ENCODE measurements at places on chromosomes 7 and 10.

GRCh38 chr7:113113912-113114311, 4.4 kb downstream of the SMIM30 start:
- no peak for DNase-seq

DNA sequence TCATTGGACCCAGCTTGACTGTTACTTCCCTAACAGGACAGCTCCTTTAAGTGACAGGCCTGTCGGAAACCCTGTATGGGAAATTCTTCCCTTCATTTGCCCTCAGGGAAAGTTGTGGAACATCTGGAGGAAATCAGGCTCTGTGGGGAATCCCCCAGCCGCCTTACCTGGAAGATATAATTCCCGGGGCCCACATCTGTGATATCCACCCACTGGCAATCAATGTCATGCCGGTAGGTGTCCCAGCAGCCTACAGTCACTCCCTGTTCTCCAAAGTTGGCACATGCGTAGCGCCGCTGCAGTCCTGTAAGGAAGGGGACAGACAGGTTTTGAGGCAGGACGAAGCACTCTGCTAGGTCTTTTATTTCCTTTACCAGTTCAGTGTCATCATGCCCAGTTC, 16.6 kb downstream of the LOXL4 start:
- no peak for DNase-seq

DNA sequence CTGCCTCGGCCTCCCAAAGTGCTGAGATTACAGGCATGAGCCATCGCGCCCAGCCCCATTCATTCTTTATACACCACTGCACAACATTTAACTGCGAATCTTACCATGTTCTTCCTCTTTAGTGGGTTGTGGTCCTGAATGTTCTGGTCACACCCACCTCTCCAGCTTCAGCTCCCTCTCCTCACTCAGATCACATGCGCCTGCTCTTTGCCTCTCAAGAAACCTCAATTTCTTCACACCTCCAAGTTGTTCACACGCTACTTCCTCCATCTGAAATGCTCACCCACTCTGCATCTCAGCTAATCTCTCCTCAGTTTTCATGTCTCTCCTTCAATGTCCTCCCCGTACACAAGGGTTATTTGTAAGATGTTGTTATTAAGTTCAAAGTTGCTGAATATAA, 2.4 kb upstream of the PRR15 start:
- no peak for DNase-seq

- no peak for DNase-seq
Measured at GRCh38 chr7:15159261-15159660, 256.7 kb upstream of the DGKB start.

DNA sequence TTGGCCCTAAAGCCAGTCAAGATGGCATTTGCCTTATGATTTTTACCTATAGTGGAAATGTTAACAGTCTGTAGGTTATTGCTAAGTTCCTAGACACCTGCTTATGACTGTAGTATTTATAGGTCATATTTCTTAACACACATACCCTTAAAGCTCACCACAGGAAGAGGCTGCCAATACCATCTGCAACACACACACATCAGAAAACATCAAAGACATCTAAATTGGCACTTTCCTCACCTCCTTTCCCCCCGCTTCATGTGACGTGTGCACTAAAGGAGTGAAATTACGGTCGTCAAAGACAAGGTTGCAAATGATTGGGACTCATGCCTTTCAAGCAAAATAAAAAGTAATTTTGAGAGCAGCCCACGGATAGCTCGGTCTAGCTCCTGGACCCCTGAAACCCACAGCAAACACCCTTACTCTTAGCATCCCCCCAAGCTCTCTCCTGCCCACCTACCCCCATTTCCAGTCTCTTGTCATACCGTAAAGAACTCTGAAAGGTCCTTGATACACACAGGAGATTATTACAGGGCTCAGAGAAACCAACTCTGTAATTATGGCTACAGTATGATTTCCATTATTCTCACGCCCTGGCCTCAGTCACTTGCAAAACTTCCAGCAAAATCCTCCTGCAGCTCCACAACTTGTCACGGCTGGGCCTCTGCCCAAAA, 90.5 kb downstream of the PLXNA4 start:
- DNase-seq, result peak; percentile 23

GRCh38 chr10:89808842-89809241, 107.5 kb downstream of the KIF20B start:
- DNase-seq, result no peak

DNA sequence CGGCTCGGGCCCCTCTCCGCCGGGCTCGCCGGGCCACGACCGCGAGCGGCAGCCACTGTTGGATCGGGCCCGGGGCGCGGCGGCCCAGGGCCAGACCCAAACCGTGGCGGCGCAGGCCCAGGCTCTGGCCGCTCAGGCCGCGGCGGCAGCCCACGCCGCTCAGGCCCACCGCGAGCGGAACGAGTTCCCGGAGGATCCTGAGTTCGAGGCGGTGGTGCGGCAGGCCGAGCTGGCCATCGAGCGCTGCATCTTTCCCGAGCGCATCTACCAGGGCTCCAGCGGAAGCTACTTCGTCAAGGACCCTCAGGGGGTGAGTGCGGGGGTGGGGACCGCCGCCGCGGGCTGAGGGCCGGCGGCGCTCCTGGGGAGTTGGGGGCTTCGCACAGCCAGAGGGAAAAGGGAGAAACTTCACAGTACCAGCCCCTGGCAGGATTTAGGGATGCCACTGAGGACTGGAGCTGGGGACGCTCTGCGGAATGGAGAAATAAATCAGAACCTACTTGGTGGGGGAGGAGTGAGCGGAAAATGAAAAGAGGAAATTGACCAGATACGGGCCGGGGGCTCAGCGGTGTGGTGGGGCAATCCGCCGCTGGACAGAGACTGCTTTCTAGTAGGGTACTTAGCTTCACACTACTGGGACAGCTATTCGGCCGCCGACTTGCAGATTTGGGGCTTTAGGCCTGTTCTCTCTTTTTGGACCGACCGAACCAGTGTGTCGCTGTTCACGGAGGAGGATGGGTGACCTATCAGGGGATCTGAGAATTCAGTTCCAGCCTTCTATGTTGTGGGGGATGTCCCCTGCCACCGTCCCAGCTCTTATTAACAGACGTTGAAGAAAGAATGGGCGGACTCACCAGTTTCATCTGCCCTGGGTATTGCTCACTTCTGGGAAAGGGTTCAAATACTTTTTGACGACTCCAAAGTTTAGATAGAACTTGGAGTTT, 669 bp downstream of the PI4K2A start:
- DNase-seq, result peak; percentile 30

DNA sequence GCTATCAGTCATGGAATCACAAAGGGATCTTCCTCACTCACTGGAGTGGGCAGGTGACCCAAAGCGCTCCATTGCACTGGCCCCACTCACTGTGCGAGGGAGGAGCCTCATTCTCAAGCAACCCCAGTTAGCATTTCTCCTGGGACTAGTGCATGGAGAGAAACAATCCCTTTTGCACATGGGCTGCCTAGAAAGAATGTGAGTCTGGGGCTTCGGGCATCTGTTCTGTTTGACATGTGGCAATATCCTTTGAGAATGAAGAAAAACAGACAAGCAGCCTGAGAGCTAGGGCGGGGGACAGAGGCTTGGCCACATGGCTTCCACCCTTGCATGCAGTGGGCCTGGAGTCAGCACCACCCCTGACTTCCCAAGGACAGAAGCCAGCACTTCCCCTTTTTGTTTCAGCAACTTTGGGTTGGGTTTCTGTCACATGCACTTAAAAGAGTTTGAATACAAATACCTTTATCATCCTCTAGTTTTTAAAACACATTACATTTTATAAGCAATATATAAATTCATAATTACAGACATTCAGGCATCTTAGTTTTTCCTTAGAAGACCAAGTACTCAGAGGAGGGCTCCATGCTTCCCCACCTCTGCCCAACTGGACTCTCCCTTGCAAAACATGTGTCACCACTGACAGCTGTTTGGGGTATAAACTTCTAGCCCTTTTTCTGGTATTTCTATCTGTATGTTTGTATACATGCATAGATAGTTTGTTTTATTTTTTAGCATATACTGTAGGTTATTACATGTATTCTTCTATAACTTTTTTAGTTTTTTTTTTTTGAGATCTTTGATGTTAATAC, 73.8 kb downstream of the RBM20 start:
- DNase-seq, result no peak

- no peak for DNase-seq
Measured at GRCh38 chr10:29751684-29752083, 116.9 kb upstream of the SVIL start.

DNA sequence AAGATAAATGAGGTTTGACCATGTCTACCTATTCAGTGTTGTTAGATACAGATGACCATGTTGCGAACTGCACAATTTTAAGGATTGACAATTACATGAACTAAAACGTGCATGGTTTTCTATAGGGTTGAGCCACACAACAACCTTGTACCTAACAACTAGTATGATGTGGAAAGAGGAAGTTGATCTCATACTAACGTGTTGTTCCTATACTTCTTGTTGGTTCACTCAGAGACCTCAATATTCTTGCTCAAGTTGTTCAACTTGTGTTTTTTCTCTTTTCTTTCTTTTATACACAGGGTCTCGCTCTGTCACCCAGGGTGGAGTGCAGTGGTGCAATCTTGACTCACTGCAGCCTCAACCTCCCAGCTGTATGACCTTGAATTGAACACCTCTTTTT, 6.1 kb upstream of the KEL start:
- DNase-seq, result no peak

DNA sequence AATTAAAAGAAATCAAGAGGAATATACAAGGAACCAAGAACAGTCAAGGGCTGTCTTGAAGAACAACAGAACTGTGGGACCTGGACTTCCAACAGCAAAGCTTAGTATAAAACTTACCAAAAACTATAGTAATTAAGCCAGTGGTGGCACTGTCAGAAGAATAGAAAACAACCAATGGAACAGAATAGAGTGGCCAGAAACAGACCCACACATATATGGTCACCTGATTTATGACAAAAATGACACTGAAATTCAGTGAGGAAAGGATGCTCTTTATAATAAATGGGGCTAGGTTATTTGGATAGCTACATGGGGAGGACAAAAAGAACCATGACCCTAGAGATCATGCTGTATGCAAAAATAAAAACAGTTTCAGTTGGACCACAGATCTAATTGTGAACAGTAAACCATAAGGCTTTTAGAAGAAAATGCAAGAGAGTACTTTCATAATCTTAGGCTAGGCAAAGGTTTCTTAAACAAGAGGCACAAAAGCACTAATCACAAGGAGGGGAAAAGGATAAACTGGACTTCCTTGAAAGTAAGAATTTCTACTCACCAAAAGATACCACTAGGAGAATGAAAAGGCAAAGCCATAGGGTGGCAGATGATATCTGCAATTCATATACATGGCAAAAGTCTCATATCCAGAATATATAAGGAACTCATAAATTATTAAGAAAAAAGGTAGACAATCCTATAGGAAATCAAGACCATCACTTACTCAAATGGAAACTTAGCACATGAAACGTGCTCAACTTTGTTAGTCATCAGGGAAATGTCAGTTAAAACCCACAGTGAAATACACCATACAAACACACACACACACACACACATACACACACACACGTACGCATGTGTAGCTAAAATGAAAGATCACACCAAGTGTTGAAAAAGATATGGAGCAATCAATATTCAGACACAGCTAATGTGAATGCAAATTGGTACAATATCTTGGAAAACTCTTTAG, 20.8 kb downstream of the HYCC1 start:
- DNase-seq, result peak; percentile 20

GRCh38 chr7:28823582-28823981, 134.5 kb downstream of the TRIL start:
- DNase-seq, result no peak

DNA sequence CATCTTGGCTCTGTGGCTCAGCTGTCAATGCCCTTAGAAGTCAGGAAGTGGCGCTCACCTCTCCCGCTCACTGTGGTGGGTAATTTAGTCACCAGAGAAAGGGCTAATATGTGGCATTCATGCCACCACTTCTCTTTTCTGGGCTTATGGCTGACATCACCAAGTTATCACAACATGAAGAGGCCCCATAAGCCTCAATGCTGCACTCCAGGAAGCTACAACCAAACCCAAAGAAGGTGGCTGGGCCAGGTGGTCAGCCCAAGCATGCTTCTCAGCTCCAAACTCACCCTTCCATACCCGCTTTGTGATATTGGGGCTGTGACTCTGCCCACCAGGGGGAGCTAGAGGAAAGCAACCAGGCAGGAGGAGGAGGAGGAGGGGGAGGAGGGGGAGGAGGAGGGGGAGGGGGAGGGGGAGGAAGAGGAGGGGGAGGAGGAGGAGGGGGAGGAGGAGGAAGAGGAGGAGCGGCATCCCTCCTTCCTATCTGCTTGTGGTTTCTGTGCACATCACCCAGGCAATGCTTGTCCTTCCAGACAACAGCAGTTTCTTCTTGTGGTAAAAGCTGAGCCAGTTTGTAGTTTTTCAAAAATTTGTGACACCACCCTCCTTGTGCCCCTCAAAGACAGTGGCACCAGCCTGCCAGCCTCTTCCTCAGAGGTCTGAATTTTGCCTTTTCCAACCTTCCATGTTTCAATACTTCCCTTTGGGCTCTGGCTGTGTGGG, 42.1 kb downstream of the CYP26A1 start:
- peak; percentile 76 for DNase-seq

DNA sequence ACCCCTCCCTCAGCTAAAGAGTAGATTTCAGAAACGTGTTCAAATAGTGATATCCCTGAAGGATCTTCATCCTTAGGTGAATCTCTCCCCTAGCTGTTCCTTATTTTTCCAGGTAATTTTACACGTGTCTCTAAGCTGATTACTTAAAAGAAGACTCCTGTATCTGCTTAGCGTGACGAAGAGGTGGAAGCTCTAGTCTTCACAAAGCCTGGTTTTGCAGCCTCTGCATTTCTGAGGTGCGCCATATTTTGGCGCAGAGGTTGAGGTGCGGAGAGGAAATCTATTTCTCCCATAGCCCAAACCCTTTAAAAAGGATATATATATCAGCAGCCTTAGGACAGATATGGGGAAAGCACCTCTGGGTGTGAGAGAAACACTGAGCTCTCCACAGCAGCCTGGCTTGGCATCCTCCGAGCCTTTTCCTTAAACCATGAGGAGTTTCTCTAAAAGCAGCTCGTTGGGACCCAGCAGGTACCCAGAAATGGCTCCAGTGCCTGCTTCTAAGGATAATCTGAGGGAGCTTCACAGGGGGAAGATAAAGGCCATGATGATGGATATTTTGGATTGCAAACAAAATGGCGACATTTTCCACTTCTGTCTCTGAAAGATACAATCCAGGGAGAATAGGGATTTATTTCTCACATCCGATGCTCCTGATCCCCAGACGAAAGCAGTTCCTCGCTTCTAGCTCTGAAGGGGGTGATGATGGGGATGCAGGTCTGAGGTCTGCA, 3.0 kb upstream of the HOXA2 start:
- DNase-seq, result no peak

- DNase-seq, result peak; percentile 67
Measured at GRCh38 chr10:43407148-43407575, 1.8 kb downstream of the HNRNPF start.

DNA sequence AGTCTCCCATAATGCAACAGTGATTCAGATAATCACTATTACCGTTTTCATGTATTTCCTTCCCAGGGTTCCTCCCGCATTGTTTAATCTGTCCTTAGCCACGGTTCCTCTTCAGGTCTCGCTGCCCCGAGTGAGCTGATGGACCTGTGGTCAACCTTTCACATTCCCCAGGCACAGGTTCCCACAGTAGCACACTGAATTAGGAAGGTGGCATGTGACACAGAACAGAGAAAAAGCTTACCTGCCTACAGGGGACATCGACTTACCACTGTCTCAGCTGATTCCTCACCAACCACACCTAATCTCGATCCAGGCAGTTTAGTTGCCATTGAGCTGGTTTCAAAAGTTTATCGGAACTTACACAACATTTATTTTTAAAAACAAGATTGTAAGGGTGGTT, 72.2 kb downstream of the MTURN start:
- no peak for DNase-seq
